ENCODE measurements at places on chromosomes 2 and 18. TPM values are rescaled to one million over a fixed set of nuclear protein-coding genes. Genes with fewer than 3 reads are reported as not detected.

SOWAHC gene
- polyA plus RNA-seq, result 3.2 TPM

RANBP2 gene
- polyA plus RNA-seq, result 9.8 TPM

MERTK gene
- 0.62 TPM for polyA plus RNA-seq

ASTL gene
- polyA plus RNA-seq, result not detected

IL36G gene
- not detected for polyA plus RNA-seq

TGFA gene
- polyA plus RNA-seq, result not detected

HOXD11 gene
- polyA plus RNA-seq, result not detected

ATP5F1A gene
- polyA plus RNA-seq, result 515 TPM

NEURL3 gene
- not detected for polyA plus RNA-seq

SH3RF3 gene
- polyA plus RNA-seq, result 5.3 TPM

TUBA3E gene
- polyA plus RNA-seq, result not detected

GAD1 gene
- not detected for polyA plus RNA-seq

SPOPL gene
- polyA plus RNA-seq, result 4.1 TPM

- no peak for DNase-seq
Observed at GRCh38 chr2:240210198-240210965, 69.9 kb upstream of the OTOS start.

- no peak for DNase-seq
Observed at GRCh38 chr2:179253226-179253625, 11.4 kb downstream of the SESTD1 start.

GRCh38 chr2:120935339-120936313 is 200.0 kb downstream of the GLI2 start:
- peak; percentile 74 for DNase-seq

- no peak for DNase-seq
Observed at GRCh38 chr2:38733300-38733971, 17.7 kb downstream of the SRSF7 start.

DNA sequence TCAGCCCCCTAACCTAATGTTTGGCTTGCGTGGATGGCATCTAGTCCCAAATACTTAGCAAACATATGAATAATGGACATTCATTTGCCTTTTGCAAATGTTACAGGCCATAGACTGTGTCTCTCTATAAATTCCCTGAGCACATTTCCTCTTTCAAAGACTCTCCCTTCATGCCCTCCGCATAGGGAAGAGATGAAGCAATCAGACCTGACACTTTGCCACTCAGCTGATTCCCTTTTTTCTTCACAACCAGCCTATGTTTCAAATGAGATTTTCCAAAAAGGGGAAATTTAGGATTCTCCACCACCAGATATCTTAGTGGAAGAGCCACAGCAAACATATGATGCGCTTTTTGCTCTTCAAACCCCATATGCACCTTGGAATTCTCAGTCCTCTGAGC is 453.7 kb downstream of the STK39 start:
- no peak for DNase-seq

GRCh38 chr2:8000870-8001269 is 681.0 kb upstream of the ID2 start:
- peak; percentile 6 for DNase-seq

- no peak for DNase-seq
Observed at GRCh38 chr2:3422161-3422779, 42.8 kb downstream of the TRAPPC12 start.

DNA sequence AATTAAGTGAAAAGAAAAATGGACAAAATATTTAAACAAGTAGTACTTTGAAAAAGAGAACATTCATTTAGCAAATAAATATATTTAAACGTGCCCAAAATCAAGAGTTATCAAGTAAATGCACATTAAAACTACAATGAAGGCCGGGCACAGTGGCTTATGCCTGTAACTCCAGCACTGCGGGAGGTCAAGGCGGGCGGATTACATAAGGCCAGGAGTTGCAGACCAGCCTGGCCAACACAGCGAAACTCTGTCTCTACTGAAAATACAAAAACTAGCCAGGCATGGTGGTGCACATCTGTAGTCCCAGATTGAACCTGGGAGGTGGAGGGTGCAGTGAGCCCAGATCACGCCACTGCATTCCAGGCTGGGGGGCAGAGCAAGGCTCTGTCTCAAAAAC is 9.8 kb downstream of the STAM2 start:
- no peak for DNase-seq

DNA sequence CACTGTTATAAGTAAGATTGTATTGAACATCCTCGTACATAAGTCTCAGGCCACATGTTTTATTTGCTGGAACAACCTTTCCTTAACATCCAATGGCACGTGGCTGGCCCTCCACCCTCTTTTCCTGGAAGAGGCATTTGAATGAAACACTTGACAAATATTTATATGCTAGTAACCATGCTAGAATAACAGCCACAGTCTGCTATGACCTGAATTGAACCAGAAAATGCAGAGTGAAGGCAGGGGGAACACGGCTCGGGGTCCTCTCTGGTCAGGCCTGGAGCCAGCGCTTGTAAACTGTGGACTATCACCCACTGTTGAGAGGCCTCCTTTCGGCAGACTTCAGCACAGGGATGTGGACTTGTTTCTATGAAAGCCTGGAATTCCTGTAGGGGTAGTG is 198.2 kb upstream of the COPS8 start:
- peak; percentile 28 for DNase-seq

DNA sequence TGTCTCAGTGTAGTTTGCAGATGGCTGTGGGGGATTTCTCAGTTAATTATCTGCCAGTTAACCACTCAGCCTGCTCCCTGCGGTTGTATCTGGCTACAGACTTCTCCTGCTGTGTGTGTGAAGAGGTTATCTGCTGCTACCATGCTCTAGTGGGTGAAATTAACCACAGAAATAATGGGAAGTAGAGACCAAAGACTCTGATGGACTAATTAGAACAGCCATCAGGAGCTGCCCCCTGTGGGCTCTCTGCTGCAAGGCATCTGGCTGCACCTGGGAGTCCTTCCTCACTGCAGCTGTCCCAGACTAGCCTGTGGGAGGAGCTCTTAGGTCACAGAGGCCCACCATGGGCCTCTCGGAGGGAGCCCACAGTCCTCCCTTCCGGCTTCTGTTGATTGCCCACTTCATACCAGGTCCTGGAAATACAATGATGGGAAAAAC is 66.6 kb downstream of the CTIF start:
- DNase-seq, result peak; percentile 43

DNA sequence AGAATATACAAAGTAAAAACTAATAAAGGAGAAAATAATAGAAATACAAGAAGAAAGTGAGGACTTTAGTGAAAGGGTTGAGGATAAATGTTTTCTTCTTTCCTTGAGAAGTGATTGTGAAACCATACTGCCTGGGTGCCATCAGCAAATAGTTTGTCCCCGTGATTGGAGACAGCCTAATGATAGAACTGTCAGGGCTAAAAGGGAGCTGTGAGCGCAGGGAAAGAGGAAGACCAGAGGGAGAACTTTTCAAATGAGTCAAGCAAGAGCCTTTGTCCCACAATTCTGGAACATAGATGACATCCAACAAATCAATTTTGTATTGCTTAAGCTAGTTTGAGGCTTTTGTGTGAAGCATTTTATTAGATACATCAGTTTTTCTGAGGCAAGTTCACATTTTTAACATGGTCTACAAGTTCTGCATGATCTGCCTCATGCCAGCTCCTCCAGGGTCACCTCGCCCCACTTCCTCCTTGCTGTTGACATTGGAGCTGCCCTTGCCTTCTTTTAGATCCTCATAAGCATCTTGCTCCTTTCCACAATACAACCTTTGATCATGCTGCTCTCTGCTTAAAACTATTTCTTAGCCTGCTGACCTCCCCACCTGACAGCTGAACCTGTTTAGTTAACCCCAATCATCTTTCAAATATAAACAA is 213.4 kb upstream of the REG3G start:
- DNase-seq, result no peak

GRCh38 chr2:100104718-100105677 is 37.4 kb downstream of the AFF3 start:
- DNase-seq, result peak; percentile 11

DNA sequence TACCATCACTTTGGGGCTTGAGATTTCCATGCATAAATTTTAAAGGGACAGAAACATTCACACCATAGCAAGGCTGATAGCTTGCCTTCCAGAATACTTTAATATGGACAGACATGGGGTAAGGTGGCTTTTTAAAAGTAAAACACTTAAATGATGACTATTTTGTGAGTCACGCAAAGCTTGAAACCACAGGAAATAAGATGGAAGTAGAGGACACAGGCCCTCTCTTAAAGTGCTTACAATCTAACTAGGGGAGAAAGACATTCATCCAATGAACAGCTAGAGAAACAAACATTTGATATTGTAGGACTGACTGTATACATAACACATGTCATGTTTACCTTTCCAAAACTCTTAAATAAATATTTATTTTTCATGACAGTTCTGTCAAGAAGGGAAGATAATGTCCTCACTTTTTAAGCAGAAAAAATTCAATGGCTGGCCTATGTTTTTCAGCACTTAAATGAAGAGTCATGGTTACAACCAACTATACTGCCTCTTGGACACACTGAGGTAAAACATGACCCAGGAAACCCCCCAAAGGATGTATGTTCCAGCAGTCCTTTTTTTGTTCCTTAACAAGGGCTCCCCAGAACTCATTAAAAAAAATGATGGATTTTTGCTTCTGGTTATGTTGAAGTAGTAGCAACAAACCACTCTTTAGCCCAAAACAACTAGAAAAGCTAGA is 120.0 kb upstream of the RBMS1 start:
- DNase-seq, result peak; percentile 91

DNA sequence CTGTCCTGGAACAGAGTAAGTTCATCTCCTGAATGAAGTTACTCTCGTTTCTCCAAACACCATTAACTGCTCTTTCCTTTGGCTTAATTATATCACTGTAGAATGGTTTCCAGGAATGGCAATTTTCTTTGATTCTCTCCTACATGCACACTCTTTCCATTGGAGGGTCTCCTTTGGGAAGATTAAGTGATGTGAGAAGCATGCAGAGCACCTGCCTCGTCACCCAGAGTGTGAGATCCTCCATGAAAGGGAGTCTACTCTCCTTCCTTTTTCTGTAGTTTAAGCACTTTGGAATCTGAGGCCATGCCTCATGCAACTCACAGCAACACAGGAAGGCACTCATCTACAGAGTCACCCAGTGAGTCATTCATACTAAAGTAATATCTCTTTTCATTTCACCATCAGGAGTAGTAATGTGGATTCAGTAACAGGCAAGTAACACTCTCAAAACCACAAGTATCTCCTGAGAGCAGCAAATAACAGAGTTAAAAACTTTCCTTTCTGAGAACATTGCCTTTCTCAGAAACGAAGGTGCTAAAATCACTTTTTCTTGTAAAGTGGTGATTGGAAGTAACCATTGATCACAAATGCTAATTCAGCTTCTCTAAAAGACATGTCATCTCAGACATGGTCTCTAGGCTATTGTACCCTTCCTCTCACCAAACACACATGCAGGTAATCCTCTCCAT is 52.8 kb upstream of the IL1RL1 start:
- DNase-seq, result peak; percentile 97

- no peak for DNase-seq
Observed at GRCh38 chr18:39464006-39464405, 1898.4 kb upstream of the CELF4 start.

DNA sequence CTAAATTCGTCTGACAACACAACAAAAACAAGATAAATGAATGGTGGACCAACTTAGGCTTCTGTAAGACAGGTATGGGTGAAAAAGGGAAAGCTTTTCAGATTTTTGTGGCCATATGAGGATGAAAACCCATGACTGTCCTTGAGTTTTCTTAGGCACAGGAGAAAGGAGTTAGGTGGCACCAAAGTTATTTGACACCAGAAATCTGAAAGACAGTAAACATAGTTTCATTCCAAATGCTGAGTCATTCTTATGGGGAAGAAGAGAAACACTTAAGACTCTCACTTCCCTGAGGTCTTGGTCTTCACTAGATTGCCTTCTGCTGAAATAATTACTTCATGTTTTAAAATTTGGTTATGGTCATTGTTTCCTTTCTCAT is 5.2 kb upstream of the GPD2 start:
- peak; percentile 73 for DNase-seq

- peak; percentile 93 for DNase-seq
Observed at GRCh38 chr2:227870710-227871374, 589 bp upstream of the DAW1 start.

DNA sequence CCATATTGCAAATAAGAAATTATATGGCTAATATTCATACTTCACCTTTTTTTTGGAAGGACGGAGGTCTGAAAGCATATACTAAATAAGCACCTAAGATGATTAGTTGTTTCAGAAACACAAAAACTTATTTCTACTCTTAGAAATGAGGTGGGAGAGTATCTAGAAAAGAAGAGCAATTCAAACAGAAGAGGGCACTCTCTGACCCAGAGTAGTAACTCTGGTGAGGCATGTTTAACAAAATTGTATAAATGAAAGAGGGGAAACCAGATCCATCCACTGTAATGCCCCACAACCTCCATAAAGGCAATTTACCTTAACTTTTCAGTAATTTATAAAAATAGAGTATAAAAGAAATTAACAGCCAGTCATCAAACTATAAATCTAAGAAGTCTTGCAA is 669.6 kb upstream of the VRK2 start:
- DNase-seq, result no peak

GRCh38 chr2:128783193-128783671 is 464.6 kb upstream of the HS6ST1 start:
- no peak for DNase-seq

DNA sequence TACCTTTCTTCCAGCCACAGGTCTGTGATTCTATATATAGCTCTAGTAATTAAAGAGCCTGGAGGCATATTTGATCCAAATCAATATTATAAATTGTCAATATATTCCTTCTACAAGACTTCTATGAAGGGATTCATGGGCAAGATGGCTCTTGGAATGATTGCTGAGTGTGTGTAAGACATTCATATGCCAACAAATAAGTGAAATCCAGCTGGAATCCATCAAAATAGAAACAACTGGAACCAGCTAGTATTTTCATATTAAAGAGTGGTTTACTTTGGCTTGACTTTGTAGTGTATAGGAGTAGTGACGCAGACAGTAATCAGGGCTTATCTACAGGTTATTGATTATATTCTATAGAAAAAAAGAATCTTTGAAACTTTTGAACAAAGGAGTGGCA is 83.4 kb downstream of the CALCRL start:
- no peak for DNase-seq

DNA sequence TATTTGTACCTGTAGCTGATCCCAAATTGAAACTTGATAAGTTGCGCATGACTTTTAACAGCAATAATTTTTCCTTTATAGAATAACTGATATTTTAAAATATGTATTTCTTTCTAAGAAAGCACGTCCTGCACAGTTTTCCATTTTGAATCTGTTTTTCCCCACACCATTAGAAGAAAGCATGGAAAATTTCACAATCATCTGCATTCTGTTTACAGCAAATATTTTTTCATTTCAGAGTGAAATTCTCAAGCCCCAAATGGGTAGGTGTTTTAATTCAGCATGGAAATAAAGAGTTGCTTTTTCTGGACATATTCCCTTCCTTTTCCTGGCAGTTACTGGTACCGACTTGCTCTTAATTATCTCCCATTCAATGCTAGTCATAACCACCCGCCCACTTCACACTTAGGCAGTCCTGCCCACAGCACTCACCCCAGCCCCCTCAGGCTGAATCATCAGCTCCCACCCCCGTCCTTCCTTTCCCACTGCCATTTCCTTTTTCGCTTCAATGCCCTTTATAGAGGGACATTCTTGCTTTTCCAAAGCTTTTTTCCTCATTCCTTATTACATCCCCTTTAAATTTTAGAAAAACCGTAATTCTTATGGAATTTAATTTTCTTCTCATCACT is 89.2 kb upstream of the GLS start:
- DNase-seq, result peak; percentile 59

GRCh38 chr2:43796206-43796605 is 22.4 kb downstream of the DYNC2LI1 start:
- DNase-seq, result no peak

- peak; percentile 78 for DNase-seq
Observed at GRCh38 chr2:46257476-46257875, 39.7 kb upstream of the EPAS1 start.
